Renal pelvis (tissue), 12 donors: ENCODE measurements at places on chromosomes 13 and 19. TPM values are rescaled to one million over a fixed set of nuclear protein-coding genes. Genes with fewer than 3 reads are reported as not detected.

DNA sequence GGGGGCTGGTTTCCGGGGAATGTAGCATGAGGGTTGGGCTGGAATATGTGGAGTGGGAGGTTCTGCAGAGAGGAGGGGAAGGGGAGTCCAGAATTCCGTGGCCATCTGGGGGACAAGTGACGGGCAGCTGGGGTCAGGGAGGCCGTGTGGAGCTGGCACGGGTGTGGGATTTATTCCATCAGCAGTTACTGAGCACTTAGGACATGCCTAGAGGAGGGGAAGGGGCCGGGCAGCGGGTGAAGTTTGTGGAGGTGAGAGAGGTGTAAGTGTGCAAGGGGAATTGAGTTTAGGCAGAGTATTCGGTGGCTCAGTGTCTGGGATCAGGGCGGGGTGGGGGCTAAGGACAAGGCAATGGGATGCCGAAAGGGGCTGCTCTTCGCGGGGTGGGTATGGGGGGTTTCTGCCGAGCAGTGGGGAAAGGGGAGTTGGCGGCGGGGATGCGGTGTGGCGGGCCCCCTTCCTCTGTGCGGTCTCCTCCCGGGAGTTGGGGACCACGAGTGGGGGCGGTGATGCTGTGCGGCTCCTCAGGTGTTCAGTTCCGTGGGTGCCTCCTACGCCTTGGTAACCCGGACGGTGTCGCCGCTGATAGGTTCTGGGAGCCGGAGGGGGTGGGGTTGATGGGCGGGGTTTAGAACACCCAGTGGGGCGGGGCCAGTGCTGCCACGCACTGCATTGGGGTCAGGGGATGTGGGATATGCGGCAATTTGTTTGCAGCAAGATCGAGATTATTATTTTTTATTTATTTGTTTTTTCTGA, 5.4 kb downstream of the CCDC61 start:
- DNase-seq = no peak

The ZNF491 gene
- 5.6 TPM for polyA plus RNA-seq

The GMIP gene
- 4.9 TPM for polyA plus RNA-seq

- peak; percentile 92 for DNase-seq
Measured at GRCh38 chr19:1478934-1479707, at the start of gene C19orf25. Gene C19orf25, minus strand, starts transcription at chr19:1479215. Its CDS starts 312 bp downstream, at chr19:1478903.

The LRRC63 gene
- 0.16 TPM for polyA plus RNA-seq

The NDUFA7 gene
- polyA plus RNA-seq = 55.4 TPM

DNA sequence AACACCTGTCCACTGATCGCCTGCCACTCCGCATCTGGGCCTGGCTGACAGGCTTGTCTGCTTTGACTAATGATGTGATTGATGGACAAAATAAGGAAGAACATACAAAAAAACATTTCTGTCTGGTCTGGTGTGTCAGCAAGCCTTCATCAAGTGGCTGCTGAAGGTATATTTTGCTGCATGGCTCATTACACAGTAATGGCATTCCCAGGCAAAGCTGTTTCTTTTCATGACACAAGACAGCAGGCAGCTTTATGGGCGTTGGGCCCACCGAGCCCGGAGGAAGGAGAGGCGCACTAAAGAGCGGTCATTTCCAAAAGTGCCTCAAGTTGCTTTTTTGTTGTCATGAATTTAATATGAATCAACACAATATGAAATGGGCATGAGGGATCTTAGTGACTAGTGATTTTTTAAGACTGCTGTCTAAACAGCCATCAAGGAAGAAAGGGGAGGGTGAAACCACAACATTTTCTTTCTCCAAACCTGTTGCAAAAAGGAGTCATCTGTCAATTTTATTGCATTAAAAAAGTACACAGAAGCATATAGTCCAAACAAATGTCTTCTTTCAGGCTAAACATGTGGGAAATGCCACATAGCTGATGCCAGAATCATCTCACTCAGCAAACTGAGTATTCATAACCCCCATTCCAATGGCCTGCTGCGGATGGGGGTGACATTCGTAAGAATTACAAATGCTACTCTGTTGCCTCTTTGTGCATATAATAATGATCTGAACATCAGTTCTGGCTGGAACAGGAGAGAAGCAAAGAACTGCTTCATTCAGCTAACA, 476.6 kb downstream of the ZNF536 start:
- peak; percentile 86 for DNase-seq

The LILRB4 gene
- 1.3 TPM for polyA plus RNA-seq

GRCh38 chr19:29211562-29212355, 1.2 kb downstream of the UQCRFS1 start:
- no peak for DNase-seq

- no peak for DNase-seq
Measured at GRCh38 chr13:107743100-107743499, 472.2 kb downstream of the LIG4 start.

GRCh38 chr13:42140494-42140893, 92.0 kb downstream of the DGKH start:
- no peak for DNase-seq

The CATSPERD gene
- not detected for polyA plus RNA-seq

DNA sequence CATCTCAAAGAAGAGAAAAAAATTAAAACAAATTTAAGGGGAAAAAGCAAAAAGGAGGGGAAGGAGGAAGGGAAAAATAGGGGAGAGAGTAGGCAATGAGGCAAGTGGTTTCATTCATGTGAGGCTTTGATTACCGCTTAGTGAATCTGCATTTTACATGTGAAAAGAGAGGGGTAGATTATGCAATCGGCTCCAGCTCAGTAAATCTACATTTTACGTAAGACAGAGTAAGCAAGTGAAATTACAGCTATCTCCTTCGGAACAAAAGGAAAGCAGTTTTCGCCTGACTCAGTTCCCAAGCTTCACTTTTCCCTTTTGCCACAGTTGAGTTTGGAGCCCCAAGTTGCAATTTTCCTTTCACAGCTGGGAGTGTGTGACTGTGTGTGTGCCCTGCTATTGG, 16.0 kb upstream of the OLFM2 start:
- DNase-seq = no peak

- no peak for DNase-seq
Measured at GRCh38 chr13:86684402-86684801, 885.2 kb upstream of the SLITRK6 start.

The CYP4F22 gene
- polyA plus RNA-seq = 0.12 TPM
